ENCODE measurements at places on chromosomes 16 and 17.

DNA sequence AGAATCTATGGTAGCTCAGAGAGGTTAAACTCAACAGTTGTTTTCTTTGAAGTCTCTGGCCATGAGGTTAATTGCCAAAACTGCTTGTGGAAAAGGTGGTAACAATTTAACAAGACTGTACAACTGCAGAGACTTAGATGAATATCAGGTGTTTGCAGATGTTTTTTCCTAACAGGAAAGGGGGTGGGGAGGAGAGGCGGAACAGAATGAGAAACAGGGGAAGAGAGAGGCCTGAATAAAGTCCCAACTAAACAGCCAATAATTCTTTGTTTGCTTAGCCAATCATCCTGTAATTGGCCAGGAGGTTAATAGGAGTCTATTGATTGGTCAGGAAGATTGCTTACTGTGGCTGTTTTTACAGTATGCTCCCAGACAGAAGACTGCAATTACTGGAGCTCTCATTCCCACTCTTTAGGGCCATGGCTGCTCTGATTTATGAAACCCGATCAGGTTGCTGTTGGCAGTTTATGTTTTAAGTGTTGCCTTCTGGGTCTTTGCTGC lies 249.7 kb upstream of the TBX2 start:
- no peak for DNase-seq

DNA sequence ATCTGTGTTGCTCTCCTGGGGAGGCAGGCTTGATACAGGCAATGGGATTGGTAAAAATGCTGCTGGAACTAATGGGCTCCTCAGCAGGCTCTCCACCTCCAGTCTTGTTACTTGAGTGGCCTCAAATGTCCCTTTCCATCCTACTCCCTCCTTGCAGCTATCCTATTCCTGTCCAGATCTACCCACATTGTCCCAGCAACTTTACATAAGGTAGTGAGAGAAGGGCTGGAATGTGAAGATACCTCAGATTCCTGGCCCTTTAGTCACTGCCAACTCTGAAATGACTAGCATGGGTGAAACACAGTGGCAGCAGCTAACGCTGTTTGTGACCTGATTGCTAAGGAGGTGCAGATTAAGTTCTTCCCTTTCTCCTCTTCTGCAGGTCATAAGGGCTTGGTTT lies 210.1 kb upstream of the HS3ST4 start:
- peak; percentile 71 for DNase-seq

GRCh38 chr17:76725580-76726230 lies 701 bp downstream of the JMJD6 start:
- peak; percentile 59 for DNase-seq

GRCh38 chr17:29123111-29123510 lies 57.1 kb downstream of the MYO18A start:
- no peak for DNase-seq

DNA sequence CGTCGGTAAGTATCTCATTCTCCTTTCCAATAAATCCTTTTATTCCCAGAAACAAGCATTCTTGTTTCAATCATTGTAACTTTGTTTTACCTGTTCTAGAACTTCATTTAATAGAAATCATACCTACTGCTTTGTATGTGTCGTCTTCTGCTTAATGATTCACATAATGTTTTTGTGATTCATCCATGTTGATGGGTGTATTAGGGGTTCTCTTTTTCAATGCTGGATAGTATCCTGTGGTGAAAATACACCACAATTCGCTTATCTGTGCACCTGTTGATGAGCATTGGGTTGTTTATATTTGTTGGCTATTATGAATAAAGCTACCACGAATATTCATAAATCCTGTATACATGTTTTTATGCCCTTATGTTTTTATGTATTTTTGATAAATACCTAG lies 703.2 kb downstream of the MAF start:
- no peak for DNase-seq

GRCh38 chr17:77346765-77347164 lies 206.0 kb downstream of the SEC14L1 start:
- no peak for DNase-seq

DNA sequence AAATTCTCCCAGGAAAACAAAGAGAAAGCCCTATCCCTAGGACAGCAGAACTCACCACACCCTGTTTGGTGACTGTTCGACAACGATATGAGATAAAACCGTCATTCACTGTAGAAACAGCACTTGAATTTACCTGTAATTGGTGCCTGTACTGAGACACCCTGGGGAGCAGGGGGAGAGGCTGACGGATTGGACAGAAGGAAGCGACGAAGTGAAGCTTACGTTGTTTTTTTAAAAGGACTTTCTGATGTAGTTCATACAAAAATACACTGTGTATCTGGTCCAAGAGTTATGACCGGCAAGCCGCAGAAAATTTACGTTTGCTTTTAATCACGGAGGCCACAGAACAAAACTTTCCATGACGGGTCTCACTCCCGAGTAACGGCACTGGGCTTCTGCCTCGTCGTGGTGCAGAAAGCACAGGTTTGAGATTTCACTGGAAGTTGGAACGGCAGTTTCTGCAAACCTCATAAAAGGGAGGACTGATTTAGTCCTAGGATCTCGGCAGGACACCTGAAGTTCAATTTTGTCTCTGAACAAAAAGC lies 9.7 kb downstream of the NXN start:
- DNase-seq: no peak

DNA sequence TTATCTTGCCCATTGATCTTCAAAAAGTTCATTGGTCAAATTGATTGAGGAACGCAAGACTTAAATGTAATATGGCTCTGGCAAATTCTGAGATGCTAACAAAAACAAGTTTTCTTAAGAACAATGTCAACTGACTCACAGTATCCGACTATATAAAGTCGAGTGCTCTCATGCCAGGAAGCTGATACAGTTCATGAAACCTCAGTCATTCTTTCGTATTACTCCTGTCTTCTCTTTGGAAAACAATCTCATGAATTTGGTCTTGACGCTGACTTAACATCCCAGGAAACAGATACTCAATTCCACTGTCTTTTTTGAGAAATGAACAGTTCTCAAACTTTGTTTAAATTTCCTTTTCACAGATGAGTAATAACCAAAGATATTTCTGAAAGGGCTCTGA lies 704.9 kb downstream of the MAF start:
- DNase-seq: peak; percentile 32

DNA sequence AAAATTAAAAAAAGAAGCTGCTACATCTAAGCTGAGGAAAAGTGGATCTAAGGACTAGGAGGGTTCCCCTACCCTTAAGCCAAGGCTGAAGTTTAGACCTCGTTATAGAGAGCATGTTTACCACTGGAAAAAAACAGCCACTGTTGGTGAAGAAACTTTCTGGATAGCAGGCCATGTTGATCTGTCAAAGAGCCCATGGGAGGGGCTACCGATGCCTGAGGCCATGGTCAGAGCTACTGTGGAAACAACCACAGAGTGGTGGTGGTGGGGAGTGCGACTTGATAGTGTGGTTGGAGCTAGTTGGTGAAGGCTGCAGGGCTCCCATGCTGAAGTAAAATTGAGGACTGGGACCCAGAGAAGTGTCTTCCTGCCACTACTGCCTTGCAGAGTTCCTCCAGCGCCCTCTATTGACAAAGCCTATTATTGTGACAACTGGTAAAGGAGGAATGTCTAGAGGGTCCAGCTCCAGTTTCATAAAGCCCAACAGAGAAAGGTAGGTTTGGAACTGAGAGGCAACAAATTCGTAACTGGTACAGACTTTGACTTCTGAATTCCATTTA lies 12.7 kb upstream of the FAM20A start:
- no peak for DNase-seq

GRCh38 chr17:7912927-7913524 lies 3.1 kb downstream of the RNF227 start:
- DNase-seq: peak; percentile 77

- no peak for DNase-seq
These were observed 149.3 kb downstream of the CLEC16A start for GRCh38 chr16:11093572-11094074.

GRCh38 chr17:27751622-27752490 lies 48.5 kb downstream of the NOS2 start:
- DNase-seq: no peak

- no peak for DNase-seq
These were observed 13.3 kb downstream of the CENPX start for GRCh38 chr17:82009413-82009812.

DNA sequence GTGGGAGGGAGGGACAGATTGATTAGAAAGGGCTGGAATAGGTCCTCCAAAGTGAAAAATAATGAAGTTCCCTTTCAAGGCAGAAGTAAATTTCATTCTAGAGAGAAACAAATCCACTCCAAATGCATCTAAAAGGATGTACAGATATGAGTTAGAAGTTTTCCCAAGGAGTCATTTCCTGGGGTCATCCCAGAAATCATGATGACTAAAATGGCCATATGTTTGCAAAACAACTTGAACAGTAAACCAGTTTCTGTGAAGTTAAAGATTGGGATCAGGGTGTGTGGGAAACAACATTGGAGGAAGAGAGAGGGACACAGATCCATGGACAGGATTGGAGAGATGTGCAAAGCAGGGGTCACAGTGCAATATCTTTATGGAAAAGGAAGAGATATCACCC lies 32.5 kb upstream of the ARHGAP44 start:
- DNase-seq: no peak

- peak; percentile 23 for DNase-seq
These were observed 23.1 kb downstream of the GABARAPL2 start for GRCh38 chr16:75589306-75589705.

DNA sequence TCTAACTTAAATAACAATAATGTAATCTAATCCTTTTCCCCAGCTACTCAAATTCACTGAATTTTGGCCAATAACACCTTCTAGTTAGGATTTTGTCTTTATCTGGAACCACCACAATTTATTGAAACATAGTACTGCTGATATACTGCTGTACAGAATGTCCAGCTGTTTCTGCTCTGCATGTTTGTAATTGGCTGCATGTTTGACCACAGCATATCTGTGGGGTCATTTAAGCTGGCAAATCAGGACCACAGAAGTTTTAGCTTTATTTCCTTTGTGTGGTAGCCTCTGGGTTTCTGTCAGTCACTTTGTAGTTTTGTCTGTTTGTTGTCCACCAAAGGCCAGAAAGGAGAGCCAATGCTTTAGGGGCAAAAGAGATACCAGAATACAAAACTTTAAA lies 22.2 kb upstream of the RAB11FIP4 start:
- DNase-seq: peak; percentile 48

DNA sequence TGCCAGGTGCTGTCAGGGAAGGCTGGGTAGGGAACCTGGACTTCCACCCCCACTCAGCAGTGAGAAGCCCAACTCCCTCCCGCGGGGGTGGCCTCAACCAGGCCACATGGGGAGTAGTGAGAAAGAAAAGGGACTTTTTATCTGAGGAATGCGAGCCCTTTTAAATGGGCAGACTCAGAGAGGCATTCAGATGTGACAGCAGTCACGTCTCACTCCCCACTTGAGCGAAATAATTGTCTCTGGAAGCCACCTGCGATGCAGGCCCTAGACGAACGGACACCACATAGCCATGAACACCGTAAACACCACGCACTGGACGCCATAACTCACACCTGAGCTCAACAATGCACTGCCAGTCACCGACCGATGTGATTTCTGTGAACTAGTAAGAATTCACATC lies 11.9 kb upstream of the CD300E start:
- DNase-seq: no peak

GRCh38 chr17:3002538-3003295 lies 60.7 kb downstream of the OR1D5 start:
- DNase-seq: no peak

- no peak for DNase-seq
These were observed 19.9 kb upstream of the MMD start for GRCh38 chr17:55441544-55441943.

DNA sequence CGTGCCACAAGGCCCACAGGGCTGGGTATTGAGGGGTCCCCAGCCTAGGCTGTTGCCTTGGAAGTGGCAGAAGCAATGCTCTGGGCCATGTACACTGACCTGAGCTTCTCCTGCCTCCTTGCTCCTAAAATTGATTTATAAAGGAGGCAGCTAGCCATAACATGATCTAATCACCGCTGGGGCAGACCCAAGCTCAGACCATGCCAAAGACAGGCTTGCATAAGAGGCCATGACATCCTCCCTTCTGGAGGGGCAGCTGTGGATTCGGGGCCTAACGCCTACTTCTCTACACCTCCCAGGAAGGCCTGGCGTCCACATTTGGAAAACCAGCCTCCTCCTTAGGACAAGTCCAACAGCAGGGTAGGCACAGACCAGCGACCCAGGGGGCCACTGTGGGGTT lies 12.3 kb downstream of the HSD11B2 start:
- no peak for DNase-seq

- no peak for DNase-seq
These were observed 25.3 kb upstream of the PRM1 start for GRCh38 chr16:11306381-11306780.

DNA sequence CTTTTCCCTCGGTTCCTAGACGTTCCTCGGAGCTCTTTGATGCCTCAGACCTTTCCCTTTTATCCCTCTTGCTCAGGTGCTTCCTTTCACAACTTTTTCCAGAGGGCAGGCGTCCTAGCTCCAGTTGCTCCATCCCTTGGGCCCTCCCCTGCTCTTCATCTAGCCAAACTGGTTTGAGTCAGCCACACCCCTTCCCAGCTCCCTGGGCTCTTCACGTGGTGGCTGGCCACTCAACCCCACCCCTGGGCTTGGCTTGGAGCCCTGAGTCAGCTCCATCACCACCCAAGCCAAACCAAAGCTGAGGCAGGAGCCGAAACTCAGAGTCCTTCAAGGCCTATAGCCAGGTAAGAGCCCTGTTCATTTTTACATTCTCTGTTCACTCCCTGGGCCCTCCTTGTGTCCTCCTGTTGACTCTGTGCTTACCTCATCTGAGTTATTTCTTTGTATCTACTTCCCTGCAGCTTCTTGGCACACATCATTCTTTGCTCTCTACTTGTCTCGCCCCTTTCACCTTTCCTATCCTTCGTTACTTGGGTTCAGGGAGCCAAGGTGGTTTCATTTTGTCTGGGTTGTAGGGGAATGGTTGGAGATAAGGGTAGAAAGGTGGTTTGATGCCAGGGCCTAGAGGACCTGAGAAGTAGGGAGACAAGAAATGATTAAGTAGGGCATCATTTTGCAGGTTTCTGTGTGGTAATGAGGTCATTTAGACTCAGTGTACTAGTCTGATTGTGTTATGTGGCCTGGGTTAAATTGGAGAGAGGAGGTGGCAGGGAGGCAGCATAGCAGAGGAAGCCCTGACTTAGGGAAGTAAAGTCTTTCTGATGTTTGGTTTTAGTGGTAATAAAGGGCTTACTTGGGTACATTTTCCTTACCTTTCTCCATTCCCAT lies 7.6 kb upstream of the PHKG2 start:
- DNase-seq: peak; percentile 88
